ENCODE measurements at places on chromosomes 2 and 18. TPM values are rescaled to one million over a fixed set of nuclear protein-coding genes. Genes with fewer than 3 reads are reported as not detected.

HOXD4 gene
- total RNA-seq, result not detected

CKAP2L gene
- 1.2 TPM for total RNA-seq

LAMA3 gene
- not detected for total RNA-seq

ZC3H6 gene
- 7.0 TPM for total RNA-seq

RNASEH1 gene
- total RNA-seq, result 27.4 TPM

AP1S3 gene
- 46.3 TPM for total RNA-seq

CNDP1 gene
- total RNA-seq, result 0.33 TPM

DNA sequence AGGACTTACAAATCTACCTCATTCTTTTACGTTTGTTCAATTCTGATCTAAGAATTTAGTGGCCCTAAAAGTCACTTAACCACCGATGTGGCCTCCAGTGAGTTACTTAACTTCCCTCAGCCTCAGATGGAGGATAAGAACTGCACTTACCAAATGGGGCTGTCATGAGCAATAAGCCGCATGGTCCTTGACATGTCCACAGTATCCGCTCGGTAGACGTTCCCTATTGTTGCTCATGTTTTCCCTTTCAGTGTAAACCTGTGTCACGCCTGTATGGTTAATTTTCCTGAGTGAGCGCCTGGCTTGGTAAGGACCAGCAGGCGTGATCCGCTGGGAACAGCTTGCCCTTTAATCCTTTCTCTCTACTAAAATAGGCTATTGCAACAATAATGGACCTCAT lies 20.3 kb downstream of the SEC11C start:
- DNase-seq, result no peak

- no peak for DNase-seq
Observed at GRCh38 chr2:81739966-81740365, 1435.4 kb upstream of the LRRTM1 start.

GRCh38 chr2:43486603-43487002 lies 109.2 kb downstream of the THADA start:
- DNase-seq, result no peak

DNA sequence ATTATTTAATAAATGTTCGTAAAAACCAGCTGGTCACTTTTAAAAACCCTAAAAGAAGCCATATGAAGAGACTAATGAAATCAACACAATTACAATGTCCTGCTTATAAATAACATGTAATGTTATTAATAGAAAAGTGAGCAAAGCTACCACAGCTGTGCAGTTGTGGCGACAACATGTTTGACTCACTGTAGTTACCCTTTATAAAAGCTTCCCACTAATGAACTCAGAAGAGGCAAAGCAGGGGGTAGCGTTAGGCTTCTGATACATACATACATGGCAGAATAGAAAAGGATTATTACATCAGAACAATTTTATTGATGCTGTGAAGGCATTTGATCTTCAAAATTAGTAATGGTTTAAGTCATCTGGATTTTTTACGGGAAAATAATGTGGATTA lies 219.7 kb downstream of the SLC4A10 start:
- DNase-seq, result no peak

DNA sequence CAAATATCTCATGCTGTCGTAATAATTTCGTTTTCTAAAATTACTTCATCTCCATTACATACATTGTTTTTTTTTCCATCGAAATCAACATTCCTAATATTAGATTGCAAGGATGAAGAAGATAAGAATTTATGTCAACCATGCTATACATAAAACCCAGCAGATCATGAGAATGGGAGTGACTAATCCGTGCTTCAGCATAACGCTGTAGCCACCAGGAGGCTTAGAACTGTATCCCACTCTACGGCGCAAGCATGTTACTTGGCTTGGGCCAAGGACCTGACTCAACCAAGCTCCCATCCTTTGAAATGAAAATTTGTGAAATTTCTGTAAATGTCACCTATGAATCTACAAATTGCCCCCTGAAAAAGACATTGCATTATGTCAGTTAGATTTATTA lies 392.5 kb downstream of the FIGN start:
- DNase-seq, result no peak

Data from activated B cell treated with CpG ODN at 0.5 μM for 24 hours (primary cell).